ENCODE measurements at places on chromosomes 7 and 10.
A peak's percentile ranks its signal among the peaks of the same experiment; 100 is the strongest.

DNA sequence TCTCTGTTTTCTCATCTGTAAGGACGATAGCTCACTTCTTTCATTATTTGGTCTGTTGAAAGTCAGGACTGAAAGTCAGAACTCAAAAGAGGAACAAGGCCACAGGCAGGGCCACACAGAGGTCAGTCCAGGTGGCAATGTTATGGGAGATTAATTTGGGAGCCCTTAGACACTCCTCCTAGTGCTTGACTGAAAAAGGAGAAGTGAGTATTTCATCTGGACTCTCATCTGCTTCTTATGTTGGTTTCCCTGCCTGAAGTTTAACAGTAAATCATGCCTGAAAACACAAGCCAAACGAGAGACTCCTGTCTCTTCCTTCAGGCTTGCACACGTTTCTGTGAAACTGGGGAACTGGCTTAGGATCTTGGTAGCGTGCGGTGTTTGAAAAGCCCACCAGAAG is 248.5 kb downstream of the BUB3 start:
- no peaks in the 10 kb centered on the region for H3K36me3 ChIP-seq
- no peak for DNase-seq
- no peak overlapping the region for H3K27ac ChIP-seq
- no peak overlapping the region for H3K4me3 ChIP-seq

- H3K36me3 ChIP-seq: no peaks in the 10 kb centered on the region
- H3K4me3 ChIP-seq: peak overlapping the region; percentile 70
- DNase-seq: no peak
- H3K27ac ChIP-seq: no peak overlapping the region
- H3K4me1 ChIP-seq: peaks cover 31% of the 10 kb centered on the region
- H3K27me3 ChIP-seq: no peaks in the 10 kb centered on the region
These were observed 473 bp upstream of the GPER1 start for GRCh38 chr7:1087465-1087814.

- peaks cover 33% of the 10 kb centered on the region for H3K27me3 ChIP-seq
- H3K27ac ChIP-seq: no peak overlapping the region
- no peaks in the 10 kb centered on the region for H3K4me1 ChIP-seq
- no peaks in the 10 kb centered on the region for H3K36me3 ChIP-seq
- DNase-seq: no peak
These were observed 47.8 kb upstream of the PPP2R2D start for GRCh38 chr10:131852823-131853609.

DNA sequence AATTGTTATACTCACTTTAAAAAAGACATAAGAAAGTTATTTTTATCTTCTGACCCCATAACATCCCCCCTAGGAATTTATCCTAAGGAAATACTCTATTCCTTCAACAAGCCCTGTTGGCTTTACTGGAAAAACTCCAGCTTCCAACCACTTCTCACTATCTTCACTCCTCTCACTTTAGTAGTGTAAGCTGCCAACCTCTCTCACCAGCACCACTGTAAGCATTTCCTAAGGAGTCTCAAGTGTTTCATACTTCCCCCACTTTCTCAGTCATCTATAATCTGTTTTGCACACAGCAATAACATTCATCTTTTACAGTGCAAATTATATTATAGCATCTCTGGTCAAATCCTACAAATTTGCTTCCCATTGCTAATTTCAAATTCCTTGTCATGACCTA is 45.8 kb downstream of the GPR85 start:
- H3K27me3 ChIP-seq: 0 out of 2 replicates have a peak, but pooled peaks cover 6% of the 10 kb centered on the region
- no peaks in the 10 kb centered on the region for H3K4me1 ChIP-seq
- DNase-seq: no peak

DNA sequence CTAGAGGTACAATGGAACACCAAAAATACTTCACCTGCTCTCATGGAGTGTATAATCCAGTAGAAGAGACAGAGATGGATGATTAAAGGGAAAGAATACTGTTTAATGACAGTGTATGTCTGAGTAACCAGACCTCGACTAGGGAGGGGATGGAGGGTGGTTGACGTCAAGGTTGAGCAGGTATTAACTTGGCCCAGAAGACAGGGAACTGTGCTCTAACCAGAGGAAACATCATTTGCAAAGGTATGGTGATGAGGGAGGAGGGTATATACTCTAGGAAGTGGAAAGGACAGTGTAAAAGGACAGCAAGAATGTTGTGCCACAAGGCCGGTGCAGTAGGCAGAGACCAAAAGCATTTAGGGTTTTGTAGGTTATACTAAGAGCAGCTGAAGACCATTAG is 2.9 kb downstream of the MIOS start:
- DNase-seq: no peak
- no peak overlapping the region for H3K27ac ChIP-seq
- H3K4me1 ChIP-seq: peaks cover 38% of the 10 kb centered on the region
- H3K36me3 ChIP-seq: 0 out of 2 replicates have a peak, but pooled peaks cover 6% of the 10 kb centered on the region
- no peaks in the 10 kb centered on the region for H3K27me3 ChIP-seq

DNA sequence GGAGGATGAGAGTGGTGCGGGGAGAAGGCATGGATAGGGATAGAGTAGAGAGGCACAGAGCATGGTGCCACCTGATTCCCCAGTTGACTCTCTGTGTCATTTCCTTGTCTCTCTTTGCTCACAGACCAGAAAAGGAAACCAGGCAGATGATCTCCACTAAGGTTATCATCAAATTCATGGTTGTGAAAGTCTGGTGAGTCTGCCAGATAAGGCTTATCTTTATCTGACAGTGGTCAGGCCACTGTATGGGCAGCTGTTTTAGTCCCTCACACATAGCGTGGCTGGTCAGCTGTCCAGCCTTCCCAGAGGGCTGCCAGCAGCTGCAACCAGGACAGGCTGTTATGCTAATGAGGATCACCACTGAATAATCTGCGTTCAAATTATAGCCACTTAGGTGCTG is 99.0 kb downstream of the ADRA2A start:
- H3K36me3 ChIP-seq: no peaks in the 10 kb centered on the region
- no peak for DNase-seq
- H3K27me3 ChIP-seq: no peaks in the 10 kb centered on the region
- no peak overlapping the region for H3K4me3 ChIP-seq
- H3K4me1 ChIP-seq: no peaks in the 10 kb centered on the region

DNA sequence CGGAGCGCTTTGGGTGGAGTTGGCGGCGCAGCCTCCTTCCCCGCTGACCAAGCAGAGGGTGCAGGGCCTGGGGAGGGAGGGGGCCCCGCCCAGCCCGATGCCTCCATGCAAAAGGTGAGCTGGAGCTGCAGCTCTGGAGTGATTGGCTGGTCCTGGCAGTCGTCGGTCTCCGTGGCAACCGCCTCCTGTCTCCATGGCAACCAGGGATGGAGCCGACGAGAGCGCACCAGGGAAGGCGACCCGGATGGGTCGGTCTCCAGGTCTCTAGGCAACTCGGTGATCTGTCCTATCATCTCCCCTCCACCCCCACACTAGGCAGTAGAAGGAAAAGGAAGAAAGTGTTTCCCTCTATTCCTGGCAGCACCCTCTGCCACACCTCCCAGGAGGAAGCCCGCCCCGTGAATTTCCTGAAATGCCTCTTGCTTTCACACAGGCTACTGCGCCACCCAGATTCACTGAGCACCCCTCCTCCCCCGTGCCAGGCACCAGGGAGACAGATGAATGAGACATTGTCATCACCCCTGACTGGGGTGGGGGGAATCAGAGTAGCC is 647 bp upstream of the NACAD start:
- no peak overlapping the region for H3K4me3 ChIP-seq
- H3K27ac ChIP-seq: no peak overlapping the region
- peak; percentile 37 for DNase-seq
- peaks cover 15% of the 10 kb centered on the region for H3K4me1 ChIP-seq

GRCh38 chr10:1424648-1425047 is 312.7 kb downstream of the ADARB2 start:
- H3K27ac ChIP-seq: no peak overlapping the region
- no peaks in the 10 kb centered on the region for H3K4me1 ChIP-seq
- H3K36me3 ChIP-seq: no peaks in the 10 kb centered on the region

DNA sequence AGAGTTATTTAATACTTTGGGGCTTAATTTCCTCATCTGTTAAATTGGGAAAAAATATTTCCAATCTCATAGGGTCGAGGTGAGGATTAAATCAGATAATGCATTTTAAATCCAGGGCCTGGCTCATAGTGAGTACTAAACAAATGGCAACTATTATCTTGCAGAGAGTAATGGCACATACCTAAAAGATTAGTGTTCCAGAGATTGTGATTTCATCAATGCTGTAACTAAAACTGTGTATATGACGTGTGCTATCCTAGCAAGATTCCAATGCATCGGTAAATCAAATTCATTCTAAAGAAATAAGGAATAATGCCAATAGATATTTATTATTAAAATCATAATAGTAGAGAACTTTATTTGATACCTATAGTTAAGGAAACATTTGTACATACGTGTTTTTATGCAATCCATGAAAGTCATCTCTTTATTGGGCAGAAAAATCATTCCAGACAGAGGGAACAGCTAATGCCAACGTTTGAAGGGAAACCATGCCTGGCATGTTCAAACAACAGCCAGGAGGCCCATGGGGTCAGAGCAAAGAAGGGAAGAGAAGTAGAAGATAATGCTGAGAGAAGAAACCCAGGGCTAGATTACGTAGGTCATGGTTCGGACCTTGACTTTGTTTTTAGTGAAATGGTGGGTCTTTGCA is 174.8 kb upstream of the AGR3 start:
- no peak overlapping the region for H3K4me3 ChIP-seq
- H3K27ac ChIP-seq: no peak overlapping the region
- H3K36me3 ChIP-seq: no peaks in the 10 kb centered on the region
- H3K27me3 ChIP-seq: no peaks in the 10 kb centered on the region
- peak; percentile 16 for DNase-seq

- H3K4me3 ChIP-seq: no peak overlapping the region
- H3K36me3 ChIP-seq: 0 out of 2 replicates have a peak, but pooled peaks cover 1% of the 10 kb centered on the region
- peaks cover 39% of the 10 kb centered on the region for H3K4me1 ChIP-seq
These were observed 409.0 kb downstream of the KCNMA1 start for GRCh38 chr10:77228559-77228958.

DNA sequence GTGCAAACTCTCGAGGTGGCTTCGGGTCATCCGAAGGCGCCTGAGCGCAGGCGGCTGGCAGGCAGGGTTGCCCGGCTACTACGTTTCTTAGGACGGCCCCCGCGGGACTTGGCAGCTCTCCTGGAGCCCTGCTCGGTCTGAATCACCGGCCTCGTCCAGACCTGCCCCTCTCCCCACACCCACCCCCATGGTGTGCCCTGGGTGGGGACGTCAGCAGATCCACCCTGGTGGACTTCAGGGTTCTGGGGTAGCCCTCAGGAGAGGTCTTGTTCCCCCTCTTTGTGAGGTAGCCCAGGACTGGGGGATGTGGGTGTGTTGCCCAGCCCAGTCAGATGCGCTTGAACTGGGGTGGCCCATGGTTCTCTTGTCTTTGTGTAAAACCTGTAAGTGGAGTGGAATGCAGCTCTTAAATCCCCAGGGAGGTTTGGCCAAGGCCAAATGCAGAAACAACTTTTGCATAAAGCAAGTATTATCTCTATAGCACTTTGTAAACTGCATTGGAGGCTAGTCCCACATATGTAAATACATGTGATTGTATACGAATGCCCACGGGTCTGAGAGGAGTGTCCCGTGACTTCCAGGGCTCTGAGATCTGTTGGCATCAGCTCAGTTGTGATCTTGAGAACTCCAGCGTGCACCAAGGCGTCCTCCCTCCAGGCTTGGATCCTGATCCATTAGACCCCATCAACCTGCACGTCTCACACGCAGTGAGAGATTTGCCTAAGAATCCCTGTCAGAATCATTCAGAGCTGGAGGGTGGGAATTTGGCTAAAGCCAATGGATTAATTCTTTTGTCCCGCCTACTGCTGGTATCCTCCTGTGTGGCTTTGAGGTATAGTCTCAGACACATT is 1.8 kb downstream of the PFKFB3 start:
- H3K27me3 ChIP-seq: no peaks in the 10 kb centered on the region
- no peaks in the 10 kb centered on the region for H3K36me3 ChIP-seq
